ENCODE measurements at places on chromosomes 12 and 14.

DNA sequence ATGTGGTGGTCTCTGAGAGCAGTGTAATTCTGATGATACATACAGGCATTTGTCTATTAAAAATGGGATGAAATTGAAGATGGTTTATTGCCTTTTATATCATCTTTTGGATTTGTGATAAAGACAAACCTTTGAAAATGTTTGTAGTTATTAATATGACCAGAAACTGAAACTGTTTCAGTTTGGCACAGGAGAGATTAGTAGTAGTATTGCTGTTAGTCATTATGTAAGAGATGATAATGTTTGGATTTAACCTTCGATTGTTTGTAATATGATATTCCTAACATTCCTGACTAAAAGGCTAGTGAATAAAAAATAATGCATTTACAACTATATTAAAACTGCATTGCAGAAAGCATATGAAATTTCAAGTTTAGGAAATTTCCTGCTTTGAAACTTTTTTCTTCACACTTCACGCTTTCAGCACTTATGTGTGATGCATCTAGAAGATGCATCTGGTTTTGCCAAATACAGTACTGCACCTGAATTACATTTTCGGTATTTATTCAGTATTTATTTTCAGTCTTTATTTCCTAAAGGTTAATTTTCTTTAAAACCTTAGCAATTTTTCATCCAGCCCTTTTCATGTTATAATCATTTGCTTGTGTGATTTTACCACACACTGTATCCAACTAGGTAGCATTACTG is 25.5 kb downstream of the ADIPOR2 start:
- DNase-seq: no peak

GRCh38 chr12:78204926-78205325 is 374.2 kb downstream of the NAV3 start:
- no peak for DNase-seq

DNA sequence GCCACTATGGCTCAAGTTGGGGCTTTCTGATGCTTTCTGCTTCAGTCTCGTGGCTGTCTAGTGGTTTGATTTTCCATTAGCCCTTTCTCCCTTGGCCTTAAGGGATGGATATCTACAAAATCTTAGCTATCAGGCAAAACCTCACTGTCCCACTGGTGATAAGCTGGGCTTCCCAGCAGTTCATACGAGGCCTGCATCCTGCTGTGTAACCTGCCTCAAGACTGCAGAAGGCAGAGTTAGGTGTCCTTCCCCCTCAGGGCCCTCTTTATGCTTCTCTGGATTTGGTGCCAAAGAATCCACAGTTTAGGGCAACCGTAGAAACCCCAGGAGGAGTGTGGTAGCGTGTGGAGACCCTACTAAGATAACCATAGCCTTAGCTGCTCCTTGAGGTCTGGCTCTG is 38.9 kb downstream of the ETV6 start:
- DNase-seq: no peak

DNA sequence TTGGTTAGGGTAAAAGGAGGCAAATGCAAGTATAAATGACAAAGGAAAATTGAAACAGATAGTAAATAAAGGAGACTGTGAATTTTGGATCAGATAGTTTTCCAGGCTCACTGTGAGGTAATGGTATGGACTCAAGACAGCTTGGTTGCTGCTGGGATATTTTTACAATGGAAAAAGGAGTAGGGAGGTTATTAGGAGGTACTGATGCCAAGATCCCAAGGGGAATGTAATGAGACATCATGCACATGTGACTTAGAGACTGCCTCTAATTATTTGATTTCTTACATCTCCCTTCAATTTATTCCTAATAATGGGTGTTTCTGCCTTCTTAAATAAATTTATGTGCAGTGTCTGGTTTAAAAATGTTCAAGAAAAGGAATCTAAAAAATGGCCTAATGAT is 56.9 kb downstream of the TAOK3 start:
- no peak for DNase-seq

DNA sequence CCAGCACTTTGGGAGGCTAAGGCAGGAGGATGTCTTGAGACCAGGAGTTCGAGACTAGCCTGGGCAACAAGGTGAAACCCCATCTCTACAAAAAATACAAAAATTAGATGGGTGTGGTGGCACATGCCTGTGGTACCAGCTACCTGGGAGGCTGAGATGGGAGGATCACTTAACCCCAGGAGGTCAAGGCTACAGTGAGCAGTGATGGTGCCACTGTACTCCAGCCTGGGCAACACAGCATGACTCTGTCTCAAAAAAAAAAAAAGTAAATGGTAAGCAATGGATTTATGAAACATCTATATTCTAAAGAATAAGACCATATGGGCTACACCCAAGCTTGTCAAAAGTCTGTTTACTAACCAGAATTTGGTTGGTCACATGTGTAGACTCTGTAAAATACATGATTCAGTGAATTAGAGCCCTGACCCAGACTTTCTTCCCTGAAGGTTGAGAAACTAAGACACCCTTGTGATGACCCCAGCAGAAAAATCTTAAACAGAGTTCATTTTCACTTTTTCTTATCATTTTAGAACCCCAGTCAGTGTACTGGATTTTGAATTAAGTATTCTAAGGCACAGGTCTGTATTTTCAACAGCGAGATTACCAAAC is 12.1 kb downstream of the FGD6 start:
- peak; percentile 49 for DNase-seq
